Nucleus accumbens (tissue), 56 donors: ENCODE measurements at places on chromosomes 4 and X.

DNA sequence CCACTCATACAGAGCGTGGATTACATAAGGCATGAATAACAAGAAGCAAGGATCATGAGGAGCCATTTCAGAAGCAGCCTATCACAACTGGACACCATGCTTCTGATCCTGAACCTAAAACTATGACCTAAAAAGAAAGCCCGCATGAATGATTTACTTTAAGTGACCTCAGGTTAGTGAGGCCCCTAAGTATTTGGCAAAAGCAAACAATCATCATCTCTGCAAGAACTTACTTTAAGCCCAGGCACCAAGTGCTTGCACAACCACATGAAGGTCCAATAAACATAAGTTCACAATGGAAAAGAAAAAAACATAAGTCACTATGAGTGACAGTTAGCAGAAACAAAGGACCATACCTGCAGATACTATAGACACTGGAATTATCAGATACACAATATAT lies 7.9 kb upstream of the MBTPS2 start:
- no peak for DNase-seq

- DNase-seq = no peak
These were observed 4.0 kb downstream of the LONRF3 start for GRCh38 chrX:118978451-118978850.

- DNase-seq = no peak
These were observed 3.0 kb downstream of the STARD8 start for GRCh38 chrX:68650491-68650890.

GRCh38 chr4:141543706-141544105 lies 92.7 kb upstream of the IL15 start:
- no peak for DNase-seq

DNA sequence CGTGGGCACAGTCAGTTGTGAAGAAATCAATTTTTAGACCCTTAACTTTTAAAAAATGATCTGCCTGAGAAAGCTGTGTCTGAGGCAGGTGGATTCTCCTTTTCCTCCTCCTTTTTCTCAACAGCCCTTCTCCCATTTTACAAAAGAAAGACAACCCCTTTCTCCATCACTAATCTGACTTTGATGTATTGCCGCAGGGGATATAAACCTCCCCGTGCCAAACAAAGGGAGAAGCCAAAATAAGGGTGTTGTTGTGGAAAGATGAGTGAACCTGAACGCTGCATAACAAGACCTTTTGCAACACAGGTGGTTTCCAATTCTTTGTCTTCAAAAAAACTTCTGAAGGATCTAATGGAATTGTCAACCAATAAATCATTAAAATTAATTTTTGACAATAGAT lies 8.4 kb upstream of the FHL1 start:
- no peak for DNase-seq

DNA sequence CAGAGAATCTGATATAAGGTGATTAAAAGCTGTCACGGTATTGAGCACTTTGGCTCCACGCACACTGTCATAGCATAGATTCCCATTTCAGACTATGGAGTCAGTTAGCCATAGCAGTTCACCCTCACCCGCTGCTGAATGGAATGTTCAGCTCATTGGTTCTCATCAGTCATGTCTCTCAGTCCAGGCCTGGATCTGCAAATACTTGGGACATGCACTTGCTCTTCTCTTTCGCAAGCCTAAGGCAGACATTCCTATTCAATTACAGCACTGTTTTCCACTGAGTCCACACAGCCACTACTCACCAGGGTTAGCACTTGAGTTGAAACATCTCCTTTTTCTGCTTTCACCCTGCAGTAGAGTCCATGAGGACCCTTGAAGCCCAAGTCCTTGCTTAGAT lies 30.6 kb upstream of the SCML1 start:
- no peak for DNase-seq

DNA sequence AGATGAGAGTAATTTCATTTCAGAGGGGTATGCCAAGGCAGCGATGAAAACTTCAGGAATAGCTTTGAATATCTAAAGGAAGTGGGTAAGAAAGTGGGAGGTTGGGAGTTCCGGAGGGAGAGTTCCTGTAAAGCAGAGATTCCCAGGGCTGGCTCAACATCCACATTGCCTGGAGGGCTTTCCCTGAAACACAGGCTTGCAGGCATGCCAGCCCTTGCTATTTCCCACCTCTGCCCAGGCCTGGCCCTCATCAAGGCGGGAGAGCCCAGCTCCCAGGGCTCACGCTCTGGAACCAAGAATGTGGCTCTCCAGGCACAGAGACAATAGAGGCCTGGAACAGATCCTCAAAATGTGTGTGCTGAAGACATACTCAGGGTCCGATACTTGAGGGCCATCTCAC lies 43.8 kb upstream of the CLDN34 start:
- DNase-seq = no peak

DNA sequence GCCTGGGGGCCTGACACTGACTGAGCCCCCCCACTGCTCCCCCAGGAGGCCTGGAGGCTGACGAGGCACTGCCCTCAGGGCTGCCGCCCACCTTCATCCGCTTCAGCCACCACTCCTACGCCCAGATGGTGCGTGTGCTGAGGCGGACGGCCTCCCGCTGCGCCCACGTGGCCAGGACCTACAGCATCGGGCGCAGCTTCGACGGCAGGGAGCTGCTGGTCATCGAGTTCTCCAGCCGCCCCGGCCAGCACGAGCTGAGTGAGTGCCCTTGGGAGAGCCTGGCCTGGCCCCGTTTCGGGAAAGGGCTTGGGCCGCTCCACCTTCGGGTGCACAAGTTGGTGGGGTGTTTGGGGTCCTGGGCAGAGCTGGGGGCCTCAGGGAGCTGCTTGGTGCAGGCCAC lies 11.4 kb downstream of the CPZ start:
- DNase-seq = no peak

DNA sequence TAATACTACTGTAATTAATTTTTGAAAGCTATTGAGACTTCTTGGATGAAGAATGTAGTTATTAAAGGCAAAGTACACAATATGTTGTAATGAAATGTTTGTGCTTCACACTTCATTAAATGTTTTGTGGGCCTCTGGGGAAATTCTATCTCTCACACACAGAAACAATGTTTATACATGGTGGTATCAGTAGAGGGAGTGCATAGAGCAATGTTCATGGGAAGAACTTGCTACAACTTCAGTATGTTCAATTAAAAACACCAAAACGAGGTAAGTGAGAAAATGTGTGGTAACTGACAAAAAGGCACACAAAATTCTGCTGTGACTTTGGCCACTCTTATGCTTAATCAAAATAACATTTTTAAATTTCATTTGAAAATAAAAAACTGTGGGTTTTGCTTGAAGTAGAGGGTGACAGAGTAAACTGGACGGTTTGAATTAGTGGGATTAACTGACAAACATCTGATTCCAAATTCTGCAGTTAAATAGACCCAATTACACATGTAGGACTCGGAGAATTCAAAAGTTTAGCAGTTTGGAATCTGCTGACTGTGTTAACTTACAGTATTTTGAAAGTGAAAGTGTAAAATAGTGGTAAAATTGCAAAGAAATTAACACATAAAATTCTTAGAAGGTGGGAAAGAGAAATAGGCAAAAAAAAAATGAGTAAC lies 111.4 kb upstream of the TTC29 start:
- no peak for DNase-seq

GRCh38 chr4:67256388-67257043 lies 288.8 kb downstream of the CENPC start:
- DNase-seq = no peak

- DNase-seq = no peak
These were observed 126.8 kb downstream of the NAA11 start for GRCh38 chr4:79198951-79199587.

DNA sequence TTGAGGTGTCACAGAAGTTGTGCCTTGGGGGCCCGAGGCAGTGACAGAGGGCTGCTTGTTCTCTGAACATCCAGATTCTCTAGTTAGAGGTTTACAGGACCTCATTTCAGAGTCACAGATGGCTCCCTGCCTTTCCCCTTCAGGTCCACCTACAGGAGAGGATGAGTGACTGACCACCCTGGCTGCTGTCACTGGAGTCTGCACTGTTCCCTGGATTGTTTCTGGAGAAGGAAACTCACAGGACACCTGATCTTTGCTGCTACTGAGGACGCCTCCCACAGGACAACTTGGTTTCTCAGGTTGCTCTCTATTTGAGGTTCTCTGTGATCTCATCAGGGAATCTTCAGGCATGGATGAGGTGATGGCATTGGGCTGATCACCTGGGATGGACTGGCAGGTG lies 58.3 kb downstream of the GPRIN3 start:
- DNase-seq = no peak

- DNase-seq = no peak
These were observed 96.8 kb downstream of the PDLIM5 start for GRCh38 chr4:94548571-94548970.

DNA sequence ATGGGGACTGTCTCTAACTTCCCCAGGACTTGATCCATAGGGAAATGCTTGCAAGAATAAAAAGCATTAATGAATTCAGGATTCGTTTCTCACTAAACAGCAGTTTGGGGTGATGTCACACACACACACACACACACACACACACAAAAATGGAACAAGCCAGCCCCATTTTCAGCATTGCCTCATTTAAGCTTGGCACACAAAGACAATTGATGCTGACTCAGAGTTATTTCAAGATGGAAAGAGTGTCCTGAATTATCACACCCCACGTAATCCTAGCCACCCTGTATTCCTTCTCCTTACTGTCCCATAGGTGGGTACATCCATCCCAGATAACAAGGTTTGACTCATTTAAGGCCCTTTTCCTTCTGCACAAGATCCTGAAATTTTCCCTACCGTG lies 345.1 kb upstream of the HS3ST1 start:
- no peak for DNase-seq

DNA sequence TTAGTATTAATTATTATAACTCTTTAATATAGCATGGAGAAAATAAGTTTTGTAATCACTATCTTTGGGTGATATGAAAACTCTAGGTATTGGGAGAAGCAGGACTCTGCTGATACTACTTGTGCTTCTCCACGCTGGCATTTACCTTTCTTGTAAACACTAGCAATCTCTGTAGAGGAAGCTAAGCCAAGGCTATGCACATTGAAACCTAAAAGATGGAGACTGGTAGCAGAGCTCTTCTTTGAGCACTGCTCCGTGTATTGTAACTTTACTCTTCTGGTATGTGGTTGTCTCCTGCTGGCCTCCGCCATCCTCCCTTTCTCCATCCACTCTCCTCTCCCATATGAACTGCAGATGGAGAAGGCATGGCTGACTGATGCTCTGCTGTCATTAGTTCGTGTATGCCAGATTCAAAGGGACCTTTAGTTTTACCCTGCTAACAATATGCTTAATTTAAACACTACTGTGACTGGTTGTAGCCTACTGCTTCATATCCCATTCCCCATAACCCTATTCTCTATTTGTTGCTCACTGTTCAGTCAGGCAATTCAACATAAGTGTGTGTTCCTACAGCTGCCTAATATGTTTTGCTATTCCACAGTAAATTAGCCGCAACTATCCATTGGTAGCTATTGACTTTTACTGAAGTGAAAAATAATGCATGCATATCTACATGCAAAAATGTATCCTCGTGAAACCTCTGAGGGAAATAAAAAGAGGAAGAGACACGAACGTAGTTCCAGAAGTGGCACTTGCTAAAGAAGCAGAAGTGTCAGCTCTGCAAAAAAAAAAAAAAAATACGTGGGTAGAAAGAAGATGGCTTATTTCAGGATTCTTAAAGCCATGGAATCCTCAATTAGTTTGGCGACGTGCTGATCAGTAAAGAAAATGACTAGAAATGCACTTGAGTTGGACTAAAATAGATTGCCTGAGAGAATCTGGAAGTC lies 55.6 kb upstream of the CCSER1 start:
- no peak for DNase-seq

DNA sequence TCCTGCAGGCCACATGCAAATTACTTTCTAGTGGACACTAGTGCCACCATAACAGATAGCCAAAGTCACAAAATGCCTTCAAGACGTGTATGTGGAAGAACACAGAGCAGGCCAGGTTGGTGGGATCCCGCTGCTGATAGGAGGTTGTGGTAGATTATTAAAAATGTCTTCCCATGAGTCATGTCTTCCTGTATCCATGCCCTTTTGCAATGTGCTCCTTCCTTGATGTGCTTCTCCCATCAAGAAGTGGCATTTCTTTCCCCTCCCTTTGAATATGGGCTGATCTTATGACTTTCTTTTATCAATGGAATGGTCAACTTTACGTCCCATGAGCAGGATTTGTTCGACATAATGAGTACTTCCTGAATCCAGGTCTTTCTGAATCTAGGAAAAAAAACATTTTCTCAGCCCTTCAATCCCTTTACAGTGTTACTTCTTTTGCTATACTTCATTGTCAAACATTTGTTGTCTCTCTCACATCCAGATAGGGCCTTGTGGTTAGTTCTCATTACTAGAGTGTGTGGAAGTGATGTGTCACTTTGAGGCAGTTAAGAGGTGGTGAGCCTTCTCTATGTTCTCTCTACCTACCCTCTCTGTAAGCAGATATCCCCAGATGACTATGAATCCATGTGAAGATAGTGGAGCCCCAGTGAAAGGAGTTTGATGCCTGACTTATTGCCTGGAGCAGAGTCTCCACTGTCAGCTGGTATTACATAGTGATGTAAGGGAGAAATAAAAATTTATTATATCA lies 519.2 kb upstream of the DIPK2B start:
- DNase-seq = no peak

DNA sequence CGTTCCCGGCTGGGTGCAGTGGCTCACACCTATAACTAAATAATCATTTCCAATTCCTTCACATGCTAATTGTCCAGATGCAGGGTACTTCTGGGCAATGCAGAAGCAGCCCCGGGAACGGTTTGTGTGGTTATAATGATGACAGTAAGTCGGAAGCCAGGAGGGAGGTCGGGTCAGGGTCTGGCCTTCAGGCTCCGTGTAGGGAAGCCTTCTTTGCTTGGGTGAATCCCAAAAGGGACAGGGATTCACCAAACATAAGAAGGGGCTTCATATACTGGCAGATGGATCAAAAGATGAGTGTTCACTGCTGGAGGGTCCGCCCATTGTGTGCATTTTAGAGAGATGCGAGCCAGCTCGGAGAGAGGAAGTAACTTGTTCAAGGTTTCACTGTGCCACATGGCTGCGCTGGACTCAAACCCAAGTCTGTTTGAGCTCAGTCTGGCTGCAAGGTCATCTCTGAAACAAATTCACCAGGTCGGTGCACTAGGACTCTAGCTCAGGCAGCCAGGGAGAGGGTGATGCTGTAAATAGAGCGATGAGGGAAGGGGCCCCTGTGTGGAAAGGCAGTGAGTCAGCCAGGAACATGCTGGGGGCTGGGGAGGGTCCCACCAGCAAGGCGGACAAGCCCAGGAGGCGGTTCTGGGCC lies 4.8 kb upstream of the KIAA0232 start:
- no peak for DNase-seq

DNA sequence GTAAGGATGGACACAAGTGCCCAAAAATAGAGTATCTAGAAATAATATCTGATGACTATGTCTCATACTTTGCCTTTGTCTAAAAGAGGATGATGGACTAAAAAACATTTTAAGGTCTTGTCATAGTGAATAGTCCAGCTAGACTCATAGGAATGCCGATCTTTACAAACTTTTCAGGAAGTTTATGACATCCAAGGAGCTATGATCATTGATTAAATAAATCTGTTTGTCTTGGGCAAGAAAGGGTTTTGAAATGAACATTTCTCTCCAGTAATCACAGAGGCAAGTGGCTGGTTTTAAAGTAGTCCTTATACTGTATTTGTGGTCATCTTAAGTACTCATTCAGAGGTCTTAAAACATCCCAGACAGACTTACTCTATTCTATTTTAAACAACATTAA lies 109.8 kb downstream of the MAPK10 start:
- no peak for DNase-seq
